GM23248 (cell line): ENCODE measurements at places on chromosomes 2 and 18.
A peak's percentile ranks its signal among the peaks of the same experiment; 100 is the strongest.

DNA sequence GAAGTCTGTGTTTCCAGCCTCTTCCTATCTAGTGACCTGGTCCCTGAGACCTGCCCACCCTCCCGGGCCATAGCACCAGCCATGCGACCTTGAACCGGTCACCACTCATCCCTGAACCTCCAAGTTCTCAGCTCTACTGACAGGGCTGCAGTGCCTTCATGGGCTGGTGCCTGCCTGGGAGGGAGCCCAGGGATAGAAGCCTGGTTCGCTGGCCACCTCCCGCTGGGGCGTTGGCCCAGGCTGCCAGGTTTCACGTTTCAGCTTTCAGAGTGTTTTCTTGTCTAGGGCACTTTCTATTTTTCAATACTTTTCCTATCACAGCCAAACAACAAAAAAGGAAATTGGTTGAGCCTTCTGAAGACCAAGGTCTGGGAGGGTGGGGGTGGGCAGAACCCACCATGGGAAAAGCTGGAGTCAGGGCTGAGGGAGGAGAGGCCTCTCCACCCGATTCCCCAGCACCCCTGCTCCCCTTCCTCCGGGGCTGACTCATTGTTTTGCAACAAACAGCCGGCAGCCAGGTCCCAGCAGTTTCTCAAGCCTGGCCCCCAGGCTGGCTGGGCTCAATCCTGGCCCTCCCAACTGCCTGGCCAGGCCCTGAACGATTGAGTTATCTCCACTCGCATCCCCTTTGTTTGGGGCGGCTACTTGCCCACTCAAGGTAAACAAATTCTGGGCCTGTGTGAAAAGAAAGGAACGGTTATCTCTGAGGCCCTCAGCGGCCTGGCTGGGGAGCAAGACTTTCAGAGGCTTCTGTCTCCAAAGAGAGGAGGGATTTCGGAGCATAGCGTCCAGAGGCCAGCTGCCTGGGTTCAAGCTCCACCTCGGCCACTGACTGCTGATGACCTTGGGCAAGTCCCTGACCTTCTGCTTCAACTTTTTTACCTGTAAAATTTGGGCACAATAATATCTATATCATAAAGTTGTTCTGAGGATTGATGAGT, 47.5 kb downstream of the ZFP36L2 start:
- H3K36me3 ChIP-seq = no peaks in the 10 kb centered on the region
- H3K4me1 ChIP-seq = peaks cover 17% of the 10 kb centered on the region
- H3K4me3 ChIP-seq = peak overlapping the region; percentile 11; the same call in 1 of the 2 replicates
- H3K27me3 ChIP-seq = no peaks in the 10 kb centered on the region

DNA sequence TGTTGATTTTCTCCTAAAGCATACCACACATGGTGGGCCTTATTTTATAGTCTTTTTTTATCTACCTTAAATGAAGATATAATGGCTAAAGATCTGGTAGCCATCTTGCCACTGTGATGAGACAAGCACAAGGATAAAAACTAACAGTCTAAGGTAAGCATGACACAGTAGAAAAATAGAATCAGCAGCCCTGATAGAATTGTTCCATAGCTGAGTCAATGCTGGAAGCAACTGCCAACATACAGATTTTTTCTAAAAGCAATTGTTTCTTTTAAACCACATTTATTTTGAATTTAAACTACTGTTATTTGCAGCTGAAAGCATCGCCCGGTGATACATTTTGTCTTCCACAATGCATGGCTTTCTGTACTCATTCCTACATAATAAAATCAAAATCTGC, 1091.5 kb upstream of the CHAC2 start:
- H3K4me3 ChIP-seq = no peak overlapping the region
- no peak overlapping the region for H3K27ac ChIP-seq
- H3K36me3 ChIP-seq = no peaks in the 10 kb centered on the region
- H3K27me3 ChIP-seq = no peaks in the 10 kb centered on the region

DNA sequence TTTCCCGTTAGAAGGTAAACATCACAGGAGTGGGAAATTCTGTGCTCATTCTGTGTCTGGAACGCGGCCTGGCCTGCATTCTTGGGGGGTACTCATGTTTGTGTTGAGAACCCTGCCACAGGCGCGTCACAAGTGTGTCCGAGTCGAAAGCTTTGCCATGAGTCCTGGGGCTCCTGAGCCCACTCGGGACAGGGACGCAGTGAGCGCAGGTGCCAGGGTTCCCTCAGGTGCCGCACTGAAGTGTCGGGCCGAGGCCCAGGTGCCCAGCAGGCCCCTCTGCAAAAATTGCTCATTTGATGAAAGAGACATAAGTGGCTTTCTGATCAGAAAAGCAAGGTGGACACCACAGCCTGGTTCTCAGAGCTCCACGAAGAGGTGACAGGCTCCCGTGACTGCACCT, 4.7 kb downstream of the D2HGDH start:
- H3K36me3 ChIP-seq = no peaks in the 10 kb centered on the region
- H3K27me3 ChIP-seq = no peaks in the 10 kb centered on the region
- no peak for DNase-seq
- H3K4me1 ChIP-seq = peaks cover 6% of the 10 kb centered on the region; the same call in 1 of the 2 replicates

DNA sequence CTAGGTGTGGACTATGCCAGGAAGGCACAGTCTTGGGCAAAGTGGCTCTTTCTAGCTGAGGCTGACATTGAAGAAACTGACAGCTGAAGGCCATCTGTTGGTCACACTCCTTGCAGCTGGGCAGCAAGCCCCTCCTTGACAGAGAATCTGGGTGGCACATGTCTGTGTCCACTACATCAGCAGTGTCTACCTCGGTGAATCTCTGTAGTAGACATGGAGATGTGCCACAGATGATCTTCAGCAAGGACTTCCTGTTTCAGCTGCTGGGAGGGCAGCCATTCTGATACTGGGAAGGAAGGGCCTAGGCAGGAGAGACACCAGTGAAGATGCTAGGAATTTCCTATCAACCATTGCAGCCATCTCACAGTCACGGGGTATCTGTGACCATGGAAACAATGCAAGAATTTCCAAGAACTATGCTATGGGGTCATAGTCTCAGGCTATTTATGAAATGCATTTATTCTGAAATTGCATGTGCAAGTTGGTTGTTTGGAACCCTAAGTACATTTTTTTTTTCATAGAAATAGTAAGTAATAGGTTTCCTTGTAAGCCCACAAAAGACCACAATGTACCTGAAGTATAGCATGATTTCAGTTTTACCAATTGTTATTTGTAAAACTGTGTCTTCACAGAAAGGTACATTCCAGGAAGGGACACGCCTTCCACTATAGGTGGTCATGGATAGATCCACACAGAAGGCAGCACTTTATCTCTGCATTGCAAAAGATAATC, 63.8 kb upstream of the DARS1 start:
- no peak for DNase-seq
- no peak overlapping the region for H3K4me3 ChIP-seq
- peaks cover 3% of the 10 kb centered on the region; the same call in 1 of the 2 replicates for H3K27me3 ChIP-seq
- no peaks in the 10 kb centered on the region for H3K4me1 ChIP-seq
- H3K36me3 ChIP-seq = no peaks in the 10 kb centered on the region

- no peaks in the 10 kb centered on the region for H3K4me1 ChIP-seq
- no peak overlapping the region for H3K4me3 ChIP-seq
- H3K36me3 ChIP-seq = peaks cover 26% of the 10 kb centered on the region
- no peak overlapping the region for H3K27ac ChIP-seq
These were observed 11.8 kb downstream of the NDUFA10 start for GRCh38 chr2:240013343-240013742.

GRCh38 chr2:221423210-221423804, 148.8 kb downstream of the EPHA4 start:
- DNase-seq = peak; percentile 33
- H3K27me3 ChIP-seq = no peaks in the 10 kb centered on the region
- H3K4me1 ChIP-seq = peaks cover 8% of the 10 kb centered on the region; the same call in 1 of the 2 replicates

GRCh38 chr2:222362336-222362735, 62.0 kb upstream of the SGPP2 start:
- no peak for DNase-seq
- H3K27ac ChIP-seq = no peak overlapping the region
- no peaks in the 10 kb centered on the region for H3K36me3 ChIP-seq
- H3K4me3 ChIP-seq = no peak overlapping the region
